ENCODE measurements at places on chromosomes 7 and 10. TPM values are rescaled to one million over a fixed set of nuclear protein-coding genes. Genes with fewer than 3 reads are reported as not detected.
A peak's percentile ranks its signal among the peaks of the same experiment; 100 is the strongest.

LIPJ gene
- not detected for total RNA-seq

PTN gene
- 21.6 TPM for total RNA-seq

RBP3 gene
- not detected for total RNA-seq

RAPGEF5 gene
- 9.4 TPM for total RNA-seq

CELF2 gene
- total RNA-seq: 71.2 TPM

CYP2E1 gene
- 0.89 TPM for total RNA-seq

EFCAB10 gene
- not detected for total RNA-seq

LIPN gene
- total RNA-seq: not detected

MYO1G gene
- 1.9 TPM for total RNA-seq

GIMAP7 gene
- total RNA-seq: 21.4 TPM

SLC39A12 gene
- not detected for total RNA-seq

TWIST1 gene
- 1.6 TPM for total RNA-seq

HOGA1 gene
- total RNA-seq: 15.6 TPM

STEAP1 gene
- total RNA-seq: 1.4 TPM

SEMA3D gene
- 1.6 TPM for total RNA-seq

CARD11 gene
- total RNA-seq: 0.41 TPM

GIMAP5 gene
- 9.0 TPM for total RNA-seq

DNA sequence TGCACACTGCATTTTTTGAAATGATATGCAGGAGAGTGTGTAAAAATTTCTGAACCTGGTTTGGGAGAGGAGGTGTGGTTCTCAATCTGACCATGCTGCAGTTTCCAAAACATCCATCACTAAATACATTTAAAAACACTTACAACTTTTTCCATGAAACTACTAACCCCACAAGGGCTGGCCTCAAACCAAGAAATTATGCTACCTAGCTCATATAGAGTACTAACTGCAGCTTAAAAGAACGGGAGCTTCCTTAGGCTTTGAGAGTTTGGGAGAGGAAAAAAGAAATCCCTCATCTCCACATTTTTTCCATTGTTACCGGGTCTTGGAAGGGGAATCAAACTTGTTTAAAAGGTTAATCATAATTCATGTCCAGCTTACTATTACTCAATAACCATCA lies 214.2 kb downstream of the GLI3 start:
- no peak for DNase-seq

DNA sequence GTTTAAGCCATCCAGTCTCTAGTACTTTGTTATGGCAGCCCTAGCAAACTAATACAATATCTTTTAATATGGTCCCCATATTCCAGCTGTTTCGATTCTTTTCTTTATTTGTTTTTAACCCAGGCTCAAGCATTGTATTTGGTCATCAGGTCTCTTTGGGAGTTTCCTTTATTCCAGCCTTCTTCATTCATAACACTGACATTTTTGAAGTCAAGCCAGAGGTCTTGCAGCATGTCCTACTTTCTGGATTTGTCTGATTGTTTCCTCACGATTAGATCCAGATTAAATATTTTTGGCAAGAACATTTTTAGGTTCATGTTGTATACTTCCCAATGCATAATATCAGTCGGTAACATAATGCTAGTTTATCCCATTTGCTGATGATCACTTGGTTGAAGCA lies 11.8 kb downstream of the SLC25A13 start:
- DNase-seq: no peak

- peak; percentile 73 for DNase-seq
Measured at GRCh38 chr10:35335133-35336083, 901 bp upstream of the CCNY start.

- no peak for DNase-seq
Measured at GRCh38 chr7:22697876-22698606, 29.0 kb upstream of the IL6 start.

- no peak for DNase-seq
Measured at GRCh38 chr7:158563051-158563450, 24.6 kb downstream of the PTPRN2 start.

- DNase-seq: no peak
Measured at GRCh38 chr10:5624701-5625100, 41.7 kb downstream of the ASB13 start.

GRCh38 chr7:128352153-128352537 lies 8.4 kb upstream of the RBM28 start:
- peak; percentile 79 for DNase-seq

DNA sequence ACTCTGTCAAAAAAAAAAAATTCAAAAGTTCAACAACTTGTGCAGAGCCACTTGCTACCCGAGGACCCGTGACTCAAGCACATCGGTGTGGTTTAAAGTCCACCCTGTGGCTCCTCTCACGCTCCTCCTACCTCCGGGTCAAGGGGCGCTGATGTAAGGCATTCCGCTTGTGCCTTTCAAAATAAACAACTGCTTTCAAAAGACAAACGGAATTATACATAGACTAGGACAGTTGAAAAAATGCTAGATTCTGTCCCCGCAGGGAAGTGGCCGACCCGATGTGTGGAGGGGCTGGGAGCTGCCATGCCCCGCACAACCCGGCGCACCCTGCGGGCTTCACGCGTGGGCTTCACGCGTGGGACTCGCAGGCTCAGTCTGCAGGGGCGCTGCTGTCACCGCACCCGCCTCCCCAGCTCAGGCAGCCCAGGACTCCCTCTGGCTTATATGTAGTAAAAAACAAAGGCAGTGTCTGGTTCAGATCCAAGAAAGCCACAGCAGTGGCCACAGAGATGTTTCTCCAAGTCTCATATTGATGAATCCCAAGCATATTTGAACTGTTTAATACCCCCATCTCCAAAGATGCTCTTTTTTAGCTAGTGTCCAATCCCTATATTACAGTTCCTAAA lies 239.7 kb upstream of the INHBA start:
- no peak for DNase-seq

GRCh38 chr10:79001082-79001885 lies 67.5 kb upstream of the ZMIZ1 start:
- no peak for DNase-seq

- DNase-seq: no peak
Measured at GRCh38 chr7:83015916-83016315, 146.8 kb downstream of the PCLO start.

GRCh38 chr7:139682136-139683013 lies 95.4 kb downstream of the HIPK2 start:
- DNase-seq: no peak

DNA sequence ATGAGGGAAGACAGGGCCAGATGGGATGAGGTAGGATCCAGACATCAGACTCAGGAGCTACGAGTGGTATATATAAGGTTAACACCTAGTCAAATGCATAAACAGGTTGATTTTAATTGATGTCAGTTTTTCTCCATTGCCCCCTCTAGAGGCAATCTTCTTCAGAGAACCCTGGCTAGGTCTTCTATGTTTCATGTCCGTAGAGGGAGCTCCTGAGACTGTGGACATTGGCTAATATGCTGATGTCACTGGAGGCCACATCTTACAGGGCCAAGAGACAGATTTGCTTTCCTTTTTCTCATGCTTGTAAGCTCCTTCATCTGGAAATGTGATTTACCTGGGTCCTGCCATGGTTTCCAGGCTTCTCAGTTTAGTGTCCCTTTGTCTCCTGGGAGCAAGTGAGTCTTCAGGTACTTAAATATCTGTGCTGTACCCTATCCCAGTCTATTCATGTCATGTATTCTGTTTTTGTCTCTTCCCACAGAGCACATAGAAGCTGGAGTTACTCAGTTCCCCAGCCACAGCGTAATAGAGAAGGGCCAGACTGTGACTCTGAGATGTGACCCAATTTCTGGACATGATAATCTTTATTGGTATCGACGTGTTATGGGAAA lies 161.6 kb upstream of the PRSS1 start:
- DNase-seq: no peak

GRCh38 chr10:74977913-74978847 lies 133.3 kb upstream of the SAMD8 start:
- DNase-seq: no peak

DNA sequence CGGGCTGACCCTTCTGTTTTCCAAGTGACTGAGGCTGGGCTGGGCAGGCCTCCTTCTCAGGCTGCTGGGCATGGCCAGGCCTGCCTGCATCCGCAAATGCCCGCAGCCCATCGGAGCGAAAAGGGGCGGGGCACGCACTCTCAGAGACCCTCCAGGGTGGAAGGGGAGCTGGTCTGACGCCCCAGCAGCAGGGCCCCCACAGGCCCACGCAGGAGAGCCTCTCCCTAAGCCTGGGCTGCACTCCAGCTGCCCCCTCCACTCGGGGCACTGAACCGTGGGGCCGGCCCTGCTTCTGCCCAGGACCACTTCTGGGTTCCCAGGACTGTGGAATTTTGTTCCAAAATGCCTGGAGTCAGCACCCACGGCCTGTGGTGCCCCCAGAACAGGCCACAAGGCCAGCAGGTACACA lies 9.3 kb downstream of the ADAP1 start:
- DNase-seq: no peak

GRCh38 chr10:48282829-48283228 lies 8.3 kb upstream of the FRMPD2 start:
- DNase-seq: no peak

- DNase-seq: no peak
Measured at GRCh38 chr7:67045496-67045995, 48.9 kb downstream of the TYW1 start.

DNA sequence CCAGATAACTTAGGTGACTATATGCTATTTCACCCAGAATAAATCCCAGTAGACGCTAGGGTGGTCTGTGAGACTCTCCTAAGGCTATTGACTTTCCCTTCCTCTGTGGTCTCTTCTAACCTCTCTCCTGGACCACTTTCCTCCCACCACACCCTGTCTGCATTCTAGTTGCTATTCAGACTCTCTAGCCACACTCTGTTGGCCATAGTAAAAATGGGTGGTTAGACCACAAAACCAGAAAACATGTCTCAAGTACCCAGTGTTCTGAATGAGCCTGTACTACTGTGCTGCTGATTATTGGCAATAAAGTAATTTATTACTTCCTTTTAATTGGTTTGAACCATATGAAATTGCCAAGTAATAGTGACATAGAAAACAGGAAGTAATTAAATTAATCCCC lies 240.8 kb downstream of the KIF20B start:
- no peak for DNase-seq

GRCh38 chr7:123929655-123930054 lies 4.6 kb downstream of the SPAM1 start:
- DNase-seq: no peak

- no peak for DNase-seq
Measured at GRCh38 chr10:5508786-5509185, 9.4 kb upstream of the CALML5 start.

- no peak for DNase-seq
Measured at GRCh38 chr10:102600816-102601215, 43.5 kb upstream of the TRIM8 start.

- DNase-seq: no peak
Measured at GRCh38 chr7:132519936-132520335, 56.3 kb downstream of the PLXNA4 start.

- DNase-seq: no peak
Measured at GRCh38 chr10:105063796-105064195, 422.7 kb downstream of the SORCS3 start.

DNA sequence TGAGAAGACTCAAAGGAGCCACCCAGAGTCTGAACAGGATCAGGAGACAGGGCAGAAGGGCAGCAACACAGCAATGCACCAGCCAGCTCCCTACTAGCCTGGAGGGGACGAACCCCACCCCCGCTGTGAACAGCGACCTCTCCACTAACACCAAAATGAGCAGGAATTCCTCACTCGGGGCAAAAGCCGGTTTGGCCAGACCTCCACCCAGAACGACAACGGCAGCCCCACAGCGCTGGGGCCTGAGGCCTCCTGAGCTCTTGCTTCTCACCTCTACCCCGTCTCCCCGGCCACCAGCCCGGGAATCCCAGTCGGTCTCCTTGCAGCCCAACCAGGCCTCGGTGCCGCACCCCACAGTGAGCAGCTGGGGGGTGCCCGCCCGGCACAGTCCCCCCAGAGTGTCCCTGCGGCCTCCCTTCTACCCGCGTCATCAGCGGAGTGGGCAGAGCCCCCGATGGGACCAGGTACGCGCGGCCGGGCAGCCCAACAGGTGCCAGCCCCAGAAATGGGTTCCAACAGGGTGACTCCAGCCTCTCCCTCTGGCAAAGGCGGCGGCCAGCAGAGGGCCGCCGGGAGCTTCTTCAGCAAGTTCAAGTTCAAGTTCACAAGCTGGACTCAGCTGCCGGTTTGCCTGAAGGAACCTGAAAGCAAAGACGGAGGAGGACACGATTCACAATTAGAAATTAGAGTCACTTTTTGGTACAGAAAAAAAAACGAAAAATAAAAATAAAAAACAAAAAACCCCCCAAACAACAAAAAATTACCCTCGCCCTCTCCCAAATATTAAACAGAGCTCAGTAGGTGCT lies 129.0 kb downstream of the MARCHF5 start:
- DNase-seq: peak; percentile 75

DNA sequence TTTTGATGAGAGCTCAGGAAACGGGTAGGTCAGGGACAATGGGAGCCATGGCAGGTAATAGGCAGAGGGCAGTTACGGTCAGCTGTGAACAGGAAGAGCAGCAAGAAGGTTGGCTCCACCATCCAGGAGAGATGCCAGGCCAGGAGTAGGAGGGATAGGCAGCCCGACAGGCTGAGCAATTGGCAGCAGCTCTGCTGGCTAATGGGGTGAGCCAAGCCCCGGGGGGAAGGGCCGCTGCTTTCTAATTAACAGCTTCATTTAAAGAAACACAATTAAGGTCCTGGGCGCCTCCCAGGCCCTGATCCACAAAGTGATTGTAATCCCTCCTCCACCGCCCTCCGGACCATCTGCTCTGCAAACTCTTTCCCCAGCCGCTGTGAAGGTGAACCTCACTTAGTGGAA lies 23.7 kb downstream of the SH2B2 start:
- no peak for DNase-seq

DNA sequence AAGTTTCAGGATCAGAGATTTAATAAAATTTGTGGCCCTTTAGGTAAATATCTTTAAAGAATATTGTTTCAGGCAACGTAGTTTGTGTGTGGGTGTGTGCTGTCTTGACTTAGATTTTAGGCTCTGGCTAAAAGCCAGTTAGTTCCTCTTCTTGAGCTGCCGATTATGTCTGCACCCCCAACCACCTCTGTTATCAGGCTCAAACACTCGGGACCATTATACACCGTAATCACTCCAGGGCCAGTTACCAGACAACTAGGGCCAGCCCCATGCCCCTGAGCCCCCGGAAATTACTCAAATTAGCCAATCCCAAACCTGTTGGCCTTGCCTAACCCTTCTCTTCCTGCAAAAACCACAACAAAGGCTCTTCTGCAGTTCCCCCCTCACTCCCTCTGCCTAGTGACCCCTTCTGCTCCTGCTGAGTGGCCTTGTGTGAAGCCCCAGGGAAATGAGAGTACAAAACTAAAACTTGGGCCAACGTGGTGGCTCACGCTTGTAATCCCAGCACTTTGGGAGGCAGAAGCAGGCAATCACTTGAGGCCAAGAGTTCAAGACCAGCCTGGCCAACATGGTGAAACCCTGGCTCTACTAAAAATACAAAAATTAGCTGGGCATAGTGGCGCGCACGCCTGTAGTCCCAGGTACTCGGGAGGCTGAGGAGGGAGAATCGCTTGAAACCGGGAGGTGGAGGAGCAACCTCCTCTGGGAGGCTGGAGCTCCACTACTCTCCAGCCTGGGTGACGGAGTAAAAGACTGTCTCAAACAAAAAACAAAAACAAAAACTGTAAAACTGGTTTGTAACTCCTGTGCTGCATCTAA lies 9.2 kb upstream of the HNRNPF start:
- no peak for DNase-seq

DNA sequence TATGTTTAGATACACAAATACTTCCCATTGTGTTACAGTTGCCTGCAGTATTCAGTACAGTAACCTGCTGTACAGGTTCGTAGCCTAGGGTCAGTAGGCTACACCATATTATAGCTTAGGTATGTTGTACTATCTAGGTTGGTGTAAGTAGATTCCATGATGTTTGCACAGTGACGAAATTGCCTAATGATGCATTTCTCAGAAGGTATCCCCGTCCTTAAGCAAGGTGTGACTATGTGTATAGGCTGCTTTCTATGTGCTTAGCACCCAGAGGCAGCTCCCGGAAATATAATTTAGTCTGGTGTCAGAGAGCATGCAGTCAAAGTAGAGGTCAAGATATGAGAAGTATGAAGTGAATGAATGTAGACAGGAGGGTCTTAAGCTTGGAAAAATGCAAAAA lies 9.8 kb downstream of the MAPK8 start:
- no peak for DNase-seq
